Stimulated activated CD8-positive, alpha-beta memory T cell treated with anti-CD3 and anti-CD28 coated beads, Interleukin-12 subunit alpha, Interleukin-12 subunit beta, amount 100 ng/mL, for 4 hours (primary cell): ENCODE measurements at places on chromosomes 11 and 22.
A peak's percentile ranks its signal among the peaks of the same experiment; 100 is the strongest.

GRCh38 chr11:120128392-120129119 is 9.4 kb downstream of the TRIM29 start:
- no peak for DNase-seq

- no peak for DNase-seq
These were observed 39.4 kb upstream of the TOLLIP start for GRCh38 chr11:1348796-1349326.

DNA sequence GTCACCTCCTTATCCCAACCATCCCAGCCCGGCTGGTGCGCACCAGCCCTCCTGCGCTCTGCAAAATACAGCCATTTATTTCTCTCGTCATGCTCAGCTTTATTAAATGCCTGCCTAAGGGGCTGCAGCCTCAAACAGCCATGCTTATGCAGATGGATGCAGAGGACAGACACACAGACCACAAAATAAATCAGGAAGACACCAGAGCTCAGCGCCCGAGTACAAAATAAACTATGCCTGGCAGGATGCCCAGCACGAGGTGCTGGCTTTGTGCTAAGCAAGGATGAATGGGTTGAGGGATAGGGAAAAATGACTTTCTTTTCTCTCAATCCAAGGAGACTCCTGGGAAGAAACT is 70.5 kb downstream of the RPUSD4 start:
- no peak for DNase-seq

DNA sequence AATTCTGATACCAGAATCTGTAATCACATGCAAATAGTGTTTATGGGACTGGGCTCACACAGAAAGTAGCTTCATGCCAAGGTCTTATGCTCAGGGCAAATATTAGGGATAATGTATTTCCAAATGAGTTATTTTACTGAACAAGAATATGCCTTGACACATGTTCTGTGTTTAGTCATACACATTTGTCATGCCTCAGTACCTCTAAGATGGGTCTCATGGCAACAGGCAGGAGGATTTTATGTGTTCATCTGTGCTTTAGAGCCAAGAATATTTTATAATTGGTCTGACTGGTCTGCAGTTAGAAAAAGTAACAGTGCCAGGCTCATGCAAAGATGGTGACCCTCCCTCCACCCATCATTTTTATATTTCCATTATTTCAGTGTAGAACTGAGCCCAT is 49.1 kb downstream of the JAM3 start:
- no peak for DNase-seq

- no peak for DNase-seq
These were observed 1.4 kb upstream of the MFNG start for GRCh38 chr22:37487571-37487970.

- DNase-seq = no peak
These were observed 76.0 kb upstream of the GALNT18 start for GRCh38 chr11:11697796-11698195.

DNA sequence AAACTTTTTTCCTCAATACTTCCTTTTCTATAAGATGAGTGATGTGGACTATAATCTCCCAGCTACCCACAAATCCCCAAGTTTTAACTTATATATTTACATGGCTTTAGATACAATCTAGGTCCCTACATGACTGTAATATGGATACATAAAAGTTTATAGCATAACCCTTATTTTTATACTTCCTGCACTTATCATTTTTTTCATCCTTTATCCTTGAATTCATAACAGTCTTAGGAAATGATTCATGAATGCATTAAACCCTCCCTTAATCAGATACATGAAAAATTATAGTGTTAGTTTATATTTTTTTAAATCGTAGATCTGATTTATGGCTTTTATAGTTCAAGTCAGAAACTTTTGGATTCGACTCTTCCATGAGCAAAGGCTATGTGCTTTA is 195.8 kb downstream of the MAML2 start:
- no peak for DNase-seq

GRCh38 chr11:72821920-72822799 is 7.9 kb downstream of the ATG16L2 start:
- peak; percentile 85 for DNase-seq

GRCh38 chr11:11512090-11512489 is 109.7 kb downstream of the GALNT18 start:
- no peak for DNase-seq

DNA sequence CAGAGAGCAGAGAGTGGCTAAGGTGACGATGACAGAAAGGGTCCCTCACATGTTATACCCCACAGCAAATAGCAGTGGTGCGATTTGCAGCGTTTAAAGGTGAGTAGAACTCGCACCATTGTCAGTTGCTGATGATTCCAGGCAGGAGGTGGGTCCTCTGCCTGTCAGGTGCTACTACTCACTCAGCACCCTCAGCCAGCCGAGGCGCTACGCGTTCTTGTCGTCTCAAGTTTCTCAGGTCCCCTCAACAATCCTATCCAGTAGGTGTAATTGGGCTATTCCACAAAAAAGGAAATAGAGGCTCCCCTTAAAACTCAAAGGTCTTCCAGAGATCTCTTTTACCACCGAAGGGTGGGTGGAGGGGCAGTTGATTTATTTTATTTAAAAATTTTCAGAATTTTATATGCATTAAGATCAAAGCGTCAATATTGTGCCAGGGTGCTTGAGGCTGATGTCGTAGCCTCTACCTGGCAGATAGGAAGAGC is 18.3 kb downstream of the ELF5 start:
- no peak for DNase-seq
